NCI-H187 (cell line): ENCODE measurements at places on chromosomes 2 and 18.

DNA sequence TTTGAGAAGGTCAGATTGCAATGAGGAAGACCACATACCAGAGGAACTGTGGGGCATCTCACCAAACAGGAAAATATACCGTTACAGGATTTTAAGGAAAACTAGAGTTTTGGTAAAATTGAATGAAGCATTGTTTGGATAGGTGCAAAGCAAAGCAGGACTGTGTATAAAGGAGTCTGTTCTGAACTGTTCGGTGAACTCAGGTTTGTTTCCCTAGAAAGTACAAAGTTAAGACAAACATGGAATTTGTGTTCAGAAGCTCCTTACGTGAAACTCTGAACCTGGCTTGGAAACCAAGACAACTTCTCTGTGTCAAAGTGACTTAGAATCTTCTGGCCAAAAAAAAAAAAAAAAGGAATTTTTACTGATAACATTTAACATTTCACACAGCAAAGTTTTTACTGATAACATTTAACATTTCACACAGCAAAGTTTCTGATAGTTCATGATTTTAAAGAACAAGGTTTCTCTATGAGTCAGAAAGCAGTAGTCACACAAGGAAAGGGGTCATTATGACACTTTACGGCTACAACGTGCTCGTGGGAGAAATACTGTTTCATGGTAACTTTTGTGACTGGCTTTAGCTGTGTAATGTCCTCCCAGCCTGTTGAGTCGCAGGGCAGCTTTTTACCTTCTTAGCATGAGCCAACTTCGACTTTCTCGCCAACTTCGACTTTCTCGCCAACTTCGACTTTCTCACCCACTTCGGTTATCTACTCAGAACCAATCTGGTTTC lies 21.2 kb upstream of the TET3 start:
- DNase-seq: no peak

- DNase-seq: no peak
These were observed 523.5 kb downstream of the LRRTM4 start for GRCh38 chr2:76998704-76999103.

DNA sequence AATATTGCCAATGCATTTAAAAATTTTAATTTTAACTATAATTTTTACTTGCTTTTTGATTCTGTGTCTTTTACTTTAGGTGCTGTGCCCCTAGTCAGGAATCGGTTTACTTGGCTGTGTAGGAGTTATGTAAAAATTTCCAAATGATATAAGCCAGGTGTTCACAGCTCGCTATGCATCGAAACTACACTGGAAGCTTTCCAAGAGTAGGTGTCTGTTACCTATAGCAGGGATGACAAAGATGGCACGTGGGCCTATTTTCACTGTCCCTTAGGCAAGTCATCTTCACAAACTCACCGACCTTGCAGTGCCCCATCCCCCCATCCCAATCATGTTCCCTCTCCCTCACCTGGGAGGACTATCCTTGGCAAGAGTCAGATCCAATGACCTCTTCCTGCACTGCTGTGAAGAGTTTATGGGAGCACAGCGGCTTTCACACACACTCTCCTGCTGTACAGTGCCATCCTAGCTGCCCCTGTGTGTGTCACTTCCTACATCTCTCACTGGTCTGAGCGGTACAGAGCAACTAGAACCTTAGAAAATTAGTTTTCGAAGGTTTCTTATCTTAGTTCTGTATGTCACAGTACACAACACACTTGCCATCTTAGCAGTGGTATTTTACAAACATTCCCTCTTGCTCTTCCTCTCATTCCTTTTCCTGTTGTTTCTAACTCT lies 49.2 kb upstream of the NAB1 start:
- DNase-seq: no peak

GRCh38 chr18:46161703-46162396 lies 57.7 kb downstream of the HAUS1 start:
- no peak for DNase-seq

DNA sequence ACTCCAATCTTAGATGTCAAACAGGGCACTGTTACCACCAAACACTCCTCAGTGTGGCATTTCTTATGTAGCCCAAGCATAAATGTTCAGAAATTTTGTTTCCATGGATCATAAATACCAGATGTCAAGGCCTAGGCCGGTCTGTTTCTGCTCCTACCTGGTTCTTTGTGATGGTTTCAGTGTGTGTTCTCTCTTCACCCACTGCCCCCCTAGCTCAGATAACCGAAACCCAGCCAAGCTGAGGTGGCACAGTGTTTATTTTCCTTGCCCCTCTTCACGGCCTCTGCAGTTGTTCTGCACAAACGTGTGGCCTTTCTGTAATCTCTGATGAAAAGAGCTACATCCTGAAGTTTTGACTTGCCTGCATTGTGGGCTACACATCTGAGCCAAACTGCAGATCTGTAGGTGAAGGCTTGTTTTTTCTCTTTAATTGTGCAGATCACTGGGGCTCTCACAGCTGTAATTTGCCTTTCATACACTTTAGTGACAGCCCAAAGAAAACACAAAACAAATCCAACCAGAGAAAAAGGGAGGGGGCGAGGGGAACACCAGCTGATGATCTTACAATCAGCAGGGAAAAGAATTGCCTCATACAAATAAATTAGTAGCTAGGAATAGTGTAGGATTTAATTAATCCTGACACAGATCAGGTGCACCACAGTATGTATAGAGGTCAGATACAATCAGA lies 99.1 kb downstream of the NRP2 start:
- DNase-seq: no peak

- DNase-seq: no peak
These were observed 94.3 kb downstream of the TSHZ1 start for GRCh38 chr18:75304678-75305557.

GRCh38 chr2:150211164-150211631 lies 276.3 kb downstream of the RND3 start:
- DNase-seq: no peak

DNA sequence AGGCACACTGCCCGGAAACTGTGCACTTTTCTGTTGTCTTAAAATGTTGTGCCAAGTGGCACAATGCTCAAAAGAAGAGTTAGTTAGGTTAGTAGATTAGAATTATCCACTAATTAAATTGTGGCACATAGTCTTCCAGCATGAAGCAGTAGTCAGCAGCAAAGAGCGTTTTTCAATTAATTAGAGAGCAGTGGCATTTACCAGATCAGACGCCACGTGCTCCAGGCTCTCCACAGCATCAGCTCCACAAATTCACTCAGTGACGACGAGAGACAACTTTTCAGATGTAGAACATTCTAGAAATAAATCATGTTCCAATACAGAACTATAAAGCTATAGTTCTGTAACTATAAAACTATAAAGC lies 16.4 kb upstream of the RTTN start:
- no peak for DNase-seq

DNA sequence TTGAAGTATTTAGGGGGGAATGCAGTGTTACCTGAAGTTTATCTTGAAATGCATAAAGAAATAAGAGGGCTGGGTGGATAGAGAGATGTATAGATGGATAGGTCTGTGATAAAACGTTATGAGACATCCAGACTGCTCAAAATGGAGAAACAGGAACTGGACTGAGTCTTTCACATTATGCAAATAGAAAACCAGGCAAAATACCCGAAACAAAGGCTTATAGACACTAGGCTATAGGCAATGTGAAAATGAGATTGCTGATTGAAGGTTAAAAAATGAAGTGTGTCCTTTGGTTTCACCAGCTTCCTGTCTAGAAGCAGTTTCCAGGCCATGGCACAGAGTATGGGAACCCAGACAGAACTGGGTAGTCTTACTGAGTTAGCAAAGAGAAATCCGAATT lies 24.9 kb upstream of the SLC3A1 start:
- DNase-seq: no peak

- no peak for DNase-seq
These were observed 104.2 kb downstream of the LRRC30 start for GRCh38 chr18:7334973-7335568.

DNA sequence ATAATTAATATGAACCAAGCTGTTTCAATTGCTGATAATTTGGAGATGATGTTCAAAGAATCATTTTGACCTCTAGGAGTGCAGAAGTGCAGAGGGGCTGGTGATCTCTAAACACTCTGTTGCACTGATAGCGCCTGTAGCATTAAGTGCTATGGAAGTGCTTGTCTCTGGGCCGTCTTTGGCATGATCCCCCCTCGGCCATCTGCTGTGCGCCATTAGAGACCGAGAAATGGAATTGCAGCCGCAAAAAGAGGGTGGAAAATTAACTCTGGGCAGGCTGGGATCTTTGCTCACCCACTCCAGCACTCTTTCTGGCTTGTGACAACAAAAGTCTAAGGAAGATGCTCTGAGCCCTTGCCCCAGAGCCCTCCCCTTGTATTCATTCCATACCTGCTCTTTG lies 23.4 kb downstream of the AKAIN1 start:
- no peak for DNase-seq

- no peak for DNase-seq
These were observed 26.2 kb downstream of the STK39 start for GRCh38 chr2:168220965-168221819.

DNA sequence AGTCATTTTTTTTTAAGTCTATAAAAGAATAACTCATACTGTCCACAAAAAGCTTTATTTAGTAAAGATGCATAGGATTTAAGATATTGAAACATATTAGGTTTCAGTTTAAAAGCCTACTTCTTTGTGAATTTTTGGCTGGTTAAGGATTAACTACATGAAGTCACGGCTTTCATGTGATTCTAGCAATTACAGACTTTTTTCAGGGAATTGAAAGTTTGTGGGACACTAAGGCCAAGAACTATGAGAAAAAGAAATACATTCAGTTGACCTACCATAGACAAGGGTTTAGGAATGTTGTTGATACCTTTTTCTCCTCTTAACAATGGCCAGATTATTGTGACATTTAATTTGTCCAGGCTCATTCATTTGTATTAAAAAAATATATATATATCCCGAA lies 109.3 kb downstream of the MEIS1 start:
- DNase-seq: no peak

DNA sequence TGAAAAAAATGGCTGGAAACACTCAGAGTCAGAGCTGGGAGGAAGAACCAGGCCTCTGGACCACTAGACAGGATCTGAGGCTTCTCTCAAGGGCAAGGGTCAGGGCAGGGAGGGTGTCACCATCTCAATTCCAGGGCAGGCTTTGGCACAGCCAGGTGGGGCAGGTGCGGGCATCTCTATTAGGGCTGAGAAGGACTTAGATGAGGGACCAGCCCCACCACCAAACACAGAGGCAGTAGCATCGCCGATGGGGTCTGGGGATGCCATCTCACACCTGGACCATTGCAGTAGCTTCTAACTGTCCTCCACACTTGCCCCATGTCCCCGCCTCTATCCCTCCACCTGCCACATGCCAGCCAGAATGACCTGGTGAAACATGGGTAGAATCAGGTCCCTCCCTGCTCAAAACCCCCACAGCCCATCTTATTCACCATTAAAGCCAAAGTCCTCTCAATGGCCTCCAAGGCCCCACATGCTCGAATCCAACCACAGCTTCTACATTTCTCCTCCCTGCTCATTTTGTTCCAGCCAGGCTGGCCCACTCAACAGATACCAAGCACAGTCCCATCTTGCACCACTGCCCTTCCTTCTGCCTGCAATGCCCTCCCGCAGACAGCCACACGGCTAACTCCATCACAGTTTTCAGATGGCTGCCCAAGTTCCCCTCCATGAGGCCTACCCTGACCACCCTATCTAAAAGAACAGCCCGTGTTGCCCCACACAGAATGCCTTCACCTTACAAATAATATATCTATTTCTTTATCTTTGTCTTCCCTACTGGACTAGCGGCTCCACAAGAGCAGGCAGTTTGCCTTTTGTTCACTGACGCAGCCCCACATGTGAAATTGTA lies 177.4 kb downstream of the SMAD2 start:
- DNase-seq: no peak

DNA sequence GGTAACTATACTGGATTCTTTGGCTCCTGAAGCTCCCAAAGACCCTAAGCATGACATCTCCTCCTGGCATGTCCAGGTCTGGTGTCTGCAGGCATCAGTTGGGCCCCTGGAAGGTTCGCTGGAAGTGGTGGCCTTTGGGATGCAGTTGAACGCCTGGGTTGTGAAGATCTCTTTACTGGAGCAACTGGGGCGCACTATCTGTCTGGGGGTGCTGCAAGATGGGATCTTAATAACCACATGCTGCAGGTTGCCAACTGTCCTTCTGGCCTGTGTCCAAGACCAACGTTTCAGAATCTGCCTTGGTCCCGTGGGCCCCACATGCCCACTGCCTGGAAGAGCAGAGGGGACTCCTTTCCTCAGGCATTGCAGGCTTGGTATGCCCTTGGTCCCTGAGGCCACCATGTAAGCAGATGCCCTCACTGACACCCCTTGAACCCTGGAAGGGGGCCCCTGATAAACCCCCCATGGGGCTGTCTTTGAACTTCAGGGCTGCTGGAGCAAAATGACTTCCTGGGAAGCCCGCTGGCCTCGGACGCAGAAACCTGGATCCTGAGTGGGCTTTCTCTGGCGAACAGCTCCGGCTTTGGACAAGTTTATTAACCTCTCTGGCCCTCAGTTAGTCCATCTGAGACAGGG lies 101.9 kb downstream of the TWIST2 start:
- no peak for DNase-seq

- DNase-seq: no peak
These were observed 504.3 kb downstream of the DCC start for GRCh38 chr18:52844323-52844722.

- DNase-seq: no peak
These were observed 27.2 kb downstream of the TBC1D8 start for GRCh38 chr2:101123795-101124471.

- no peak for DNase-seq
These were observed 323.2 kb upstream of the TFPI start for GRCh38 chr2:187877391-187877790.

DNA sequence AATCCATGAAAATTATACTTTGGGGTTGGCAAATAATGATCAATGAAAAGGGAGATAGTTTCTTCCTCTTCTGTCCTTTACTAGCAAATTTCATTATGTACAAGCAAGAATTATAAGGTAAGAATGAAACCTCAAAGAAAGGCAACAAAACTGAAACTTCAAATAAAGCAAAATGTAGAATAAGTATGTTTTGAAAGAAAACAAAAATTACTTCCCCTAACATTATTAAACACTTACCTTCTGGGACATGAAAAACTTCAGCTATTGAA lies 29.4 kb downstream of the THADA start:
- DNase-seq: no peak

GRCh38 chr18:35581546-35581897 lies at the start of gene GALNT1:
Gene GALNT1 (plus strand): TSS chr18:35581740. CDS start chr18:35654663, 72,923 bp downstream.
- DNase-seq: no peak

DNA sequence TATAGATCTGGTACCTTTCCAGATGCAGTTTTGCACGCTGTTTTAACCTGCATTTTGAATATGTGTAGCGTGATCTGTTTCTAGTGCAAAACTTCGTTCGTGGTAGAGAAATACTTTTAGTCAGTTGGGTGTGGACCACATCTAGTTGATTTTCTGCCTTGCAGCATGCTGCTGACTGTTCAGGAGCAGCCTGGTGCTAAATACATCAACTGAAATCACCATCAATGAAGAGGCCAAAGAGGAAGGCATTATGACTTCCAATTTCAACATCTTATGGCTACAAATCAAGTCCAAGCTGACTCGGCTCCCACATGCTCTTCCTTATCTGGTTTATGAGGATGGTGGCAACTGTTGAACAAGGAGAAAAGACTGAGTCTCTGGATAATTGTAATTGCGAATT lies 298.5 kb downstream of the ZNF521 start:
- no peak for DNase-seq
